ENCODE measurements at places on chromosomes 13 and 19. TPM values are rescaled to one million over a fixed set of nuclear protein-coding genes. Genes with fewer than 3 reads are reported as not detected.
A peak's percentile ranks its signal among the peaks of the same experiment; 100 is the strongest.

CYP4F8 gene
- polyA plus RNA-seq, result not detected

C1QTNF9 gene
- polyA plus RNA-seq, result 5.4 TPM

CLEC17A gene
- polyA plus RNA-seq, result not detected

DNA sequence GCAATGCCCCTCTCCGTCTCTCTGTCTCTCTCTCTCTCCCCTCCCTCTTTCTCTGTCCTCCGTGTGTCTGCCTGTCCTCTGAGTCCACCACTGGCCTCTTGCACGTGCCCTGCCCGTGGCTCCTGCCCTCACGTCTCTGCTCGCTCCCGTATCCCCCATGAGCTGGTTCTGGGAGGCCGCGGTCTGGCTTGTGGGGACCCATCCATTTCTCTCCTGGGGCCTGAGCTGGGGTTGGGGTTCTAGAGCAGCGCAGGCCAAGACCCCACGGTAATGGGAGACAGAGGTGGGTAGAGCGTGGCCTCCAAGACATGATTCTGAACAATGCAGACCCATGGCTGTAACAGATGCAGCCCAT lies 19.0 kb downstream of the C2CD4C start:
- no peak for DNase-seq

- DNase-seq, result no peak
Observed at GRCh38 chr13:73715114-73715910, 418.9 kb downstream of the KLF12 start.

GRCh38 chr19:49551531-49551930 lies 23.7 kb downstream of the RCN3 start:
- no peak for DNase-seq

DNA sequence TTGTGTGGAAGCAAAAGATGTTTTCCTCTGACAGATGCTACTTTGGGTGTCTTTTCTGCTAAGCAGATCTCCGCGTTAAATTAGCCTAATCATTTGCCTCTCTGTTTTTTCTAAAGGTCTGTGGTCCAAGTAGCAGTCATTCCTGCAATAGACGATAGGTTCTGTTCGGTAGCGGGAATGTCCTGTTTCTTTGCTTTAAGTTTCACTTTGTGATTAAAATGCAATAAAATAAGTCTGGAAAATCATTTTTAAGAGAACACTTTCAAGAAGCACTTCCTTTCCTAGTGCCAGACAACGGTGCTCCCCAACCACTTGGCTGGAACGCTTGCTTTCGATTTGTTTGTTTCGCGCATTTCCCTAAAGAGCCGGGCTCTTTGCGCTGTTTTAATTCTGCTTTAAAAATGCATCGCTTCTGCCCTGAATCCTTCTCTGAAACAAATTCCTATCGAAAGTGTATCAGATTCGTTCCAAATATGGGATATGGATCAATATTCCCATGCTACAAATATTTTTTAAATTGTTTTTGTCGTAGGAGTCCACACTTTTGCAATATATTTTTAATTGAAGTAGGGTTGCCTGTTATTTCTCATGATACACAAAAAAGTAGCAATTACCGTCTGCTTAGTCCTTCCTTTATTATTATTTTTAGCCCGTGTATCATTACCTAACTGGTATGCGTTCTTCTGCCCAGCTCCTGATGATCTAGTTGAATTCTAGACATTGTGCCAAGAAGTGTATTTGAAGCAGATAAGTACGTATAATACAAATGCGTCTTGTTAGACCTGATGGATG lies 14.2 kb downstream of the ZIC2 start:
- DNase-seq, result peak; percentile 70

RPS5 gene
- polyA plus RNA-seq, result 1,724 TPM

- peak; percentile 83 for DNase-seq
Observed at GRCh38 chr13:43363156-43363953, 340.0 kb downstream of the DNAJC15 start.

- no peak for DNase-seq
Observed at GRCh38 chr19:8352134-8352827, 9.2 kb upstream of the KANK3 start.

DNA sequence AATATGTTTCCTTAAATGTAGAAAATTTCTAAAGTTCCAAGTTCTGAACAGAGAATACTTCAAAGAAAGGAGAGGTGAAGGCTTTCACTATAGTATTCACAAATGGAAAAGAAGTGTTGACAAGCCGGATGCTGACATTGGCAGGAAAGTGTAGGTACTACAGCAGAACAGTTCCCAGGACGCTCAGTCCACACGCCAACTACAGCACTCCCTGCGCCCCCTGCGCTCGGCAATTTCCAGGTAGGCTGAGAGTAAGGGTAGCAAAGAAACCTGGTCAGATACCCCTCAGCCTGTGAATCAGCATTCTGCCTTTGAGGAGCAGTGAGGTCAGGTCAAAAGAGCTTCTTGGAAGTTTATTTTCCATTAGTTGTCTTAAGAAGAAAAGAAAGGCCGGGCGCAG lies 115.3 kb downstream of the NALCN start:
- DNase-seq, result no peak

DNA sequence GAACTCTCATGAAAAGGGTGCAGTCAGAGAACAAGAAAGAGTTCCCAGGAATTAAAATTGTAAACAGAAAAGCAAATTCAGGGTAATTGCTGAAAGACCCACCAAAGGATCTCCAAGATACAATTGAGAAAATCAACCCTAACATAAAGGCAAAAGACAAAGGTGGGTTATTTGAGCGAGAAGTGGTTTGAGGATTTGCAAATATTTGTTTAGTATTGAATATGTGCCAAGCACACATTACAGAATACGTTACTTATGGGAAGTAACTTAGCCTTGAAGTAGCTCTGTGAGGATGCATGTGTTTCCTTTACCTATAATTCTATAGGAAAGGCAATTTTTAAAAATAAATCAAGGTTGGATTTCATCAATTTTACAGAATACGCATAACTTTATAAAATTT lies 10.0 kb upstream of the CEACAM21 start:
- no peak for DNase-seq

DNA sequence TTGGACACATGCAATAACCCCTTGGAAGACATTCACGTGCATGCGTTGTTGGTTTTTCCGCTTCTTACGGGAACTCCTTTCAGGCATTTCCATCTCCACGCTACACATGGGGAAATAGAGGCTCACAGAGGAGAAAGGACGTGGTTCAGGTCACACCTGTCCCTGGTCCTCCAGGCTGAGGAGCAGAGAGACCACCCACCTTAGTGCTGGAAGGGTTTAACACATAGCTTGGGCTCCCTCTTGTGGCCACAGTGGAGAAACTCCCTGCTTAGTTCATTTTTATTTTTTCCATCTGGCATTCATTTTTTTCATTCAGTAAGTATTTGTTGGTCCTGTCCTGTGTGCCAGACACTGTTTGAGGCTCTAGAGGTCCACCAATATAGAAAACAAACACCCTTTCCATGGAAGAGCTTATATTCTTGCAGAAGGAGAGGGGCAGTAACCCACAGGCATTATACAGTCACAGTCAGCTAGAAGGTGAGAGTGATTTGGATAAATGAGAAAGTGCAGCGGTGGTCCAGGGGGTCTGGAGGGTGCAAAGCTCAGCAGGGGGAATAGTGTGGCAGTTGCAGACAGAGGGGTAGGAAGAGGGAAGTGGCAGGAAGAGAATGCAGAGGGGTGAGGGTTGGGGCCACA lies 24.2 kb upstream of the TTYH1 start:
- DNase-seq, result peak; percentile 53

GRCh38 chr13:75308222-75308621 lies 173.7 kb downstream of the TBC1D4 start:
- no peak for DNase-seq

DNA sequence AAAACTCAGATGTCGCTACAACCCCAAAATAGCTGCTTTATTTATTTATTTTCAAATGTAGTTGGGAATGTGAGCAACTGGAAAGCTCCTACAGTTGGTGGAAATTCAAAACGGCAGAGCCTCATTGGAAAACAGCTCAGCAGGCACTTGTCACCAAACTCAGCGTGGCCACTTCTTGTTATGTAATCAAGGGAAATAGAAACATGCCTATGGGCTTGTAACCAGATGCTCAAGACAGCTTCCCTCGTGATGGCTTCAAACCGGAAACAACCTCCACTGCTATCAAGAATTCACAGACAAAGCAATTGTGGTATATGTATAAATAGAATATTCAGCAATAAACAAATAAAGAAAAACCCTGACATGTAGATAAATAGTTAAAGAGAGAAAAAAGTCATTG lies 627.8 kb upstream of the SLC10A2 start:
- DNase-seq, result no peak

CILP2 gene
- not detected for polyA plus RNA-seq

DNA sequence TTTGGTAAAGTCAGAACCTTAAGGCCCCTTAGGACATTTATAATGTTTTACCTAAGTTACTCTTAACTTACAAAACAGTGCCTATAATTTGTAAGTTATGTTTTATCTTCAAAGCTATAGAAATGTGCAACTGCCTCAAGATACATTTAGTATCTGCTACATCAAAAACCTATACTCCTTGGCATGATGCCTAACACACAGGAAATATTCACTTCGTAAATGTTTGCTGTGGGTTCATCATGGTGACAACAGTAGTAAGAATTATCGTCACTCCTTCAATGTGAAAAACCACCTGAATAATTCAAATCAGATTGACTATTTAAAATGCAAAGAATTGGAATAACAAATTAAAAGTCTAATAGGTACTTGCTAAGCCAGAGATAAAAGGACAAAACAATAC lies 184.1 kb downstream of the DIAPH3 start:
- DNase-seq, result no peak

- DNase-seq, result no peak
Observed at GRCh38 chr19:41161903-41162302, 31.1 kb upstream of the CYP2S1 start.

LYPD3 gene
- 0.26 TPM for polyA plus RNA-seq

NPAS1 gene
- polyA plus RNA-seq, result 2.5 TPM

PTH2 gene
- not detected for polyA plus RNA-seq

FXYD3 gene
- polyA plus RNA-seq, result 0.60 TPM

DNA sequence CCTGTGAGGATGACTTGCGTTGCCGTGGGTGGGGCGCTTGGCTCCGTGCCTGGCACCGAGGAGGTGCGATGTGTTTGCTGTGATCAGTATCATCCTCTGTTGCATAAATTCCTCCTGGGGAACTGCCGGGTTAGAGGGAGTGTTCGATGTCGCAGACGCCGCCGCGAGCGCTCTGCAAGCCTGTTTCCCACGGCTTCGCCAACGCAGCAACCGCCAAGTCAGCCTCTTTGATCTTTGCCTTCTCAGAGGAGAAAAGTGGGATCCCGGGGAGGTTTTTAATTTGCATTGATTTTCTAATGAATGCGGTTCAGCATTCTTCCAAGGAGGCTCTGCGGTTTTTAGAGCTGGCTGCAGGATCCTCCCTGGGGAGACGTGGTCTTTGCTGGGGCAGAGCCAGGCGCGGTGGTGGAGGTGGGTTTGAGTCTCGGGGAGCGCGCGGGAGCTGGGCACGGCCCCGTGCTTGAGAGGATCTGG lies 7.6 kb downstream of the GPR32 start:
- no peak for DNase-seq

DNA sequence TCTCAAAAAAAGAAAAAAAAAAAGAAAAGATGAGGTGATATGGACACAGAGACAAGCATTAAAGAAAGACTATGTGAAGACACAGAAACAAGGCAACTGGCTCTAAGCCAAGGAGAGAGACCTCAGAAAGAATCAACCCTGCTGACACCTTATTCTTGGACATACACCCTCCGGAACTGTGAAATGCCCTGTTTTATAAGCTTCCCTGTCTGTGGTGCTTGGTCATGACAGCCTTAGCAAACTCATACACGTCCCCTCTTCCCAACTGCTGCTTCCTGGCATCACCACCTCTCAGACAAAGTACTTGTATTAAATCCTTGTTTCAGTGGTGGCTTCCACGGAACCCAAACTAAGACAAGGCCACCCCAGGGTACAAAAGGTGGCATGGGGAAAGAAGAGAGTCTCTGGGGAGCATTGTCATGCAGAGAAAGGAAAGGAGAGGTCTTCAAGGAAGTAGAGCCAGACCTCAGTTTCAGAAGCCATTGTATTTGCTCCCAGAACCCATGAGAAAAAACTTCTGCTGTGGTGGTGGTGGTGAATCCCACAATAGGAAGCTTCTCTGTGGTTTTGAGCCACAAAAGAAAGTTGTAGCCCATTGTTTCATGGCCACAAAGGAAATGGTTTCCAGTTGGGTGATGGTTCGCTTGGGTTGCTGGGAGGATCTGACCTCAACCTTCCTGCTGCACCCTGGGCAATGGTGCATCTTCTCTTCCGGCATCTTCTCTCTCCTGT lies 16.3 kb upstream of the TSPAN16 start:
- no peak for DNase-seq

DNA sequence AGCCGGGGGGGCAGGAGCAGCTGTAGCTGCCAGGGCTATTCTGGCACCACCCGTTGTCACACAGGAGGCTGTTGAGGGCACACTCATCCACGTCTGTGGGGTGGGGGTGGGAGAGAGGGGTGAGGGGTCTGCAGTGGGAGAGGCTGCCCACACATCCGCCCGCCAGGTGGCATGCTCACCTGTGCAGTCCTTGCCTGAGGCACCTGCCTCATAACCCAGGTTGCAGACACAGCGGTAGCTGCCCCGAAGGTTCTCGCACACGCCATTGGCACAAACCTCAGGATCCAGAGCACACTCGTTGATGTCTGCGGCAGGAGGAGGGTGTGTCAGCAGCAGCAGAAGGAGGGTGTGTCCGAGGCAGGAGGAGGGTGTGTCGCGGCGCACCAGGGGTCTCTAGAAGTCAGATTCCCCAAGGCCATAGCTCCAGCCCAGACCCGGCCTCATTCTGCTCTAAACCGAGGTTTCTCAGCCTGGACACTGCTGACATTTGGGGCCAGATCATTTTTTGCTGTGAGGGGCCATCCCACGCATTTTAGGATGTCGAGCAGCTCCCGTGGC lies 20.3 kb downstream of the FBN3 start:
- DNase-seq, result no peak

- no peak for DNase-seq
Observed at GRCh38 chr13:44230736-44231135, 142.9 kb upstream of the SERP2 start.

IL11 gene
- polyA plus RNA-seq, result 0.28 TPM

- DNase-seq, result no peak
Observed at GRCh38 chr13:105982219-105982930, 553.1 kb downstream of the EFNB2 start.

- peak; percentile 71 for DNase-seq
Observed at GRCh38 chr13:98658131-98658530, 81.2 kb upstream of the STK24 start.

DNA sequence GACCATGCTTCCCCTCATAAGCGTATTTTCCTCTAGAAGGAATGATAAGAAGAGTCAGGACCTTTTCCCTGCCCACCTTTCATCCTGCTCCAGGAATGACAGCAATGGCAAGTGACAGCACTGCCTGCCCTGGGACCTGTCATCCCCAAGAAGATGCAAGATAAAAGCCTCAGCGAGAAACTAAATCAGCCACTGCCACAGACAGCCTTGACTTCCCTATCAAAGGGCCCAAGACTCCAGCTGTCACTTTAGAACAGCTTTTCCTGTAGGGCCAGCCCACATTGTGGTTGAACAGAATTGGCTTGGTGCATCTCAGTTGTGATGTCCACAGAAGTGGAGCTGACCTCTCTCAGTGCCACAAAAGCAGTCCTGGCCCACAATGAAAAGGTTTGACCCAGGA lies 1.1 kb downstream of the RAB8A start:
- DNase-seq, result no peak

DNA sequence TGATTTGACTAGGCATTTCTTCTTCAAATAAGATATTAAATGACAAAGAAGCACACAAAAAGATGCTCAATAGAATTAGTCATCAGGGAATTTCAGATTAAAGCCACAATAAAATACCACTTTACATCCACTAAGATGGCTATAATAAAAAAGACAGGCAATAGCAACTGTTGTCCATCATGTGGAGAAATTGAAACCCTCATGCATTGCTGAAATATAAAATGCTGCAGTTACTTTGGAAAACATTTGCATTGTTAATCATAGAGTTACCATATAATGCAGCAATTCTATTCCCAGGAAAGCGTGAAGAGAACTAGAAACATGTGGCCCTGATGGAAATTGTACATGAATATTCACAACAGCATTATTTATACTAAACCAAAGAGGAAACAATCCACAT lies 605.5 kb upstream of the SLITRK1 start:
- DNase-seq, result no peak

ZNF878 gene
- 0.57 TPM for polyA plus RNA-seq
